ENCODE measurements at places on chromosomes 7 and 10.

GRCh38 chr7:126222782-126223181 is 1030.0 kb downstream of the GRM8 start:
- no peak for DNase-seq

DNA sequence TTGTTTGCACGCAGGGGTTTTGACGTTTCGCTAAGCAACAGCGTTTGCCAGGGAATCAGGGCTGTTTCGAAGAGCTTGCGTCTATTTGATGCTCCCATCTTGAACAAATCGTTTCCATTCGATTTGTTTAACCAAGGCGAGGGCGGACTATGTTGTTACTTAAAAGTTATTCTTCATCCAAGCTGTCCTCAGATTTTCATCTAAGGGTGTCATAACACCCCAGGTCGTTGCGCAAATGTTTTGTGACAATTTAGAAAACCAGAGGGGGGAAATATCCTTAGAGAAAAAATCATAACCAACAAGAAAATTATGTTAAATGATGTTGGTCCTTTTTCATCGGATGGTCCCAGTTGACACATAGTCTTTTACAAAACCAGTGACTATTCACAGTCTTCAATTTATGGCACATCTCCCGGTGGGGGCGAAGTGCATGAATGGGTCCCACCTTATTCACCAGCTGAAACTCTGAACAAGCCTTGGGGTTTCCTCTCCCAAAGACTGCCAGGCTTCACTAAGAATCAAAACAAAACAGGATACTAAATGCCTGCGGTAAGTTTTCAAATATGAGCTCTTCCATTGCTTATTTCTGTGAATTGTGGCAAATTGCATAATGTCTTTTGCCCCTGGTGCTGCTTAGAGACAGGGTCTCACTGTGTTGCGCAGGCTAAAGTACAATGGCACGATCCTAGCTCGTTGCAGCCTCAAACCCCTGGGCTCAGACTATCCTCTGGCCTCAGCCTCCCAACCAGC is 109.9 kb downstream of the REEP3 start:
- DNase-seq = peak; percentile 35

GRCh38 chr10:10589540-10590303 is 427.9 kb upstream of the CELF2 start:
- DNase-seq = peak; percentile 37

DNA sequence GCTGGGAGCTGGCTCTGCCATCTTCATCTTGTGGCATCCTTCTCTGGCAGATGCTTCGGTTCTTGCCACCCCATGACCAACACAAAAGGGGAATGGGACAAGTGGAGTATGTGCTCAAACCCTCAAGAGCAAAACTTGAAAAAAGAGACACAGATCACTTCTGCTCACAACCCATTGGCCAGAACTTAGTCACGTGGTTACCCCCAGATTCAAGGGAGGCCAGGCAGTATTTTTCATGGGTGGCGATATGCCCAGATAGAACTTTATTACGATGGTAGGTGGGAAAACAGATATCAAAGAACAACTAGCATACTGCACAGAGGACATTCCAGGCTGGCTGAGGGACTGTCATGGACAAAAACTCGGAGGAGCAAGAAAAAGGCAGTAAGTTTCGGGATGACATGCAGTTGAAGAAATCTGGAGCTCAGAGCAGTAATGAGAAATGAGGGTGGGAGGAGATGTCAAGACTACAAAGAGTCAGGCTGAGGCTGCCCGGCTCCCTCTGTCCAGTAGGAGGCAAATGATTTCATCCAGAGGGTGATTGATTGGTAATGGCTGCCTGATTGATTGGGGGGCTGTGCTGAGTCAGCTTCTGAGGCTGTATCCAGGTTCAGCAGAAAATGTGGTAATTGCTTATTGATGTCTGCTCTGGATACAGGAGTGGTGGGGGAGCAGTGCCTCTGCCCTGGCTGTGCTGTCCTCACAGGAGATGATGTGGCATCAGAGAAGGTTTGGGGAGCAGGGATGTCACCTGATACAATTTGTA is 25.3 kb downstream of the COL13A1 start:
- DNase-seq = no peak

DNA sequence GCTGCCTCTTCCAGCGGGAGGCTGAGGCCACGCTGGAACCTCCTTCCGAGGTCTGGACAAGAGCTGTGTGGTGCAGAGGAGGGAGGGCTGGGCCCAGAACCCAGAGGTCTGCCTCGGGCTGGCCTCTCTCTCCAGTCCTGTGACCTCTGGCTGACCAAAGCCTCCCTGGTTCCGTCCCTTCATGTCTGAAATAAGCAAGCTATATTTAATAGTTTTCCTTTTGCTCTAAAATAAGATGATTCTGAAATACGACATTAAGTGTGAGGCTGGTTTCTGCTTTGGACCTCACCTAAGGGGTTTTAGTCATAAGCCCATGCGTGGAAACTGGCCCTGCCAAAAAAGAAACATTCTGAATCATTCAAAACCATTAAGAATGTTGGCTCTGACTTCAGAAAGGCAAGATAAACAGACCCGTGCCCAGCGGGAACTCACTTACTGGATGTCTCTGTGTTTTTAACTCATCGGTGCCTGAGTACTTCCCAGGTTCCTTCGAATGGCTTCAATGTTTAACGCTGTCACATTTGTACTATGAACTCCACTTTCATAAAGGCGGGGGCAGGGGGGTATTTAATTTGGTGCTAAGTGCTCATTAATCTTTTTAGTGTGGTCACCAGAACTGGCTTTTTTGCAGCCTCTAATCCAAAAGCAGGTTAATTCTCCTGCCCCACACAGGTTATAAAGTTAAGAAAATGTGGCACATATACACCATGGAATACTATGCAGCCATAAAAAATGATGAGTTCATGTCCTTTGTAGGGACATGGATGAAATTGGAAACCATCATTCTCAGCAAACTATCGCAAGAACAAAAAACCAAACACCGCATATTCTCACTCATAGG is 157.5 kb upstream of the KLF14 start:
- peak; percentile 99 for DNase-seq

DNA sequence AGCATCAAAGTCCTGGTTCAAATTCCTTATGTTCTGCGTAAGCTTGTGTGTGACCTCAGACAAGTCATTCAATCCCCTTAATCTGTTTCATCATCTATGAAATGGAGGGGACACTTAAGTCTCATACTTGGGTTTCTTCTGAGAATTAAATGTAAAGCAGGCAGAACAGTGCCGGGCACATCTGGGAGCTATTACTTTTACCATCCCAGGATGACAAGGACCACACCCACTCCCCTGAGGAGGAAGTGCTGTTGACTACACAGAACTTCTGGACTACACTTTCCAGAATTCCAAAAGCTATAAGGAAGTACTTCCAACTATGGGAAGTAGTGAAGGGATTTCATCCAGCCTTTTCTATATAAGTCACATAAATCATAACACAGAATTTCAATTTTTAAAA is 294.9 kb downstream of the IPMK start:
- no peak for DNase-seq

- DNase-seq = no peak
Observed at GRCh38 chr7:84513061-84513460, 318.5 kb upstream of the SEMA3A start.

GRCh38 chr7:79529881-79530235 is 76.4 kb upstream of the MAGI2 start:
- peak; percentile 57 for DNase-seq

DNA sequence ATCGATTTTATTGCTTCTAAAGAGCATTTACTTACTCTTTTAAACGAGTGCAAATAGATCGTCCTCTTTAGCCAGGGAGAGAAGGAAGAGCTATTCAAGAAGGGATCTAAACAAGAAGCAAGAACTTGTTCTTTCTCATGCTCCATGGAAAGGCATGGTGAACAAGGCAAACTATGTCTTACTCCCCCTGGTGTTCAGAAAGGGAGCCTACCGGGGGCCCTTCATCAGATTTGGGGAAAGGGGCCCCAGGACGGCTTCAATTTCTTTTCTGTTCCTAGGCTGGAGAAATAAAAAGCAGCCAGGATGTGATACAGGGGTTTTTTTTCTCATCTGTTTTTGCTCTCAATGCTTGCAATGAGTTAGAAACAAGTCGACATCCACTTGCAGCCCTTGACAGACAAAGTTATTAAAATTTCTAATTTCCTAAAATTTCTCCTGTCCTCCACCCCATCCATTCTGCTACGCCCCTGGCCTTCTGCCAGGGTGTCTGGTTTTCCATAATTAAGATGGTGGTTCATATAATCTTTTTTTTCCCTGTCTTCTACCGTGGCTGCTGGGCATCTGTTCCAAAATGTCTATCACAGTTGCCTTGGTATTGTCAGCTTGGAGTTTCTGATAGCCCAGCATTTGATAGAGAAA is 214.4 kb downstream of the CREB5 start:
- DNase-seq = peak; percentile 34

DNA sequence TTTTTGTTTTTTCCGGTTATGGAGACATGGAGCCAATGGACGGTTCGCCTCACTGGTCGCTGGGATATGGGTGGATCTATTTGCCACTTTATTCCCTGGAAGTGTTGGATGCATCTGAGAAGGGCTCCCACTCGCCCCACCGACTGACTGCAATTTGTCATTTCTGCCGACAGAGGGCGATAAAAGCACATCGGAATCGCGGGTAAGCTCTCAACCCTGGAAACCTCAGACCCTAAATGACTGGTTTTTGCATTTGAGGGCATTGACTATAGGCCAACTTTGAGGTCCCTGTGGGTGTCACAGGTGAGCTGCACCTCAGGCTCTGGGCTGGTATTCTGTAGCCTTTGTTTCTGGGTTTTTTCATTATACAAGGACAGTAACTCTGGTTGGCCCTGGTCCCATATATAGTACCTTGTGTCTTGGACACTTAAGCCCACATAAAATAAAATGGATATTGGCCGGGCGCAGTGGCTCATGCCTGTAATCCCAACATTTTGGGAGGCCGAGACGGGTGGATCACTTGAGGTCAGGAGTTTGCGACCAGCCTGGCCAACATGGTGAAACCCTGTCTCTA is 11.9 kb upstream of the OPALIN start:
- DNase-seq = peak; percentile 39

DNA sequence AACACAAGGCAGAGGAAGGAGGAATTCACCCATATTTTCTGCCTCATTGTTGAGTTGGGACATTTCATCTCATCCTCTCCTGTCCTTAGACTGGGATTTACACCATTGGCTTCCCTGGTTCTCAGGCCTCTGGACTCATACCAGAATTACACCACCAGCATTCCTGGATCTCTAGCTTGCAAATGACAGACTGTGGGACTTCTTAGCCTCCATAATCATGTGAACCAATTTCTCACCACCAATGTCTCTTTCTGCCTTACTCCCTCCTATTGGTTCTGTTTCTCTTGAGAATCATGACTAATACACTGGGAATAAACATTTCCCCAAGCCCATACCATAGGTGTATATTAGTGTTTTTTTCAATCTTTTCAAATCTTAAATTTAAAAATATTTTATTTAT is 2.9 kb upstream of the ZNF33A start:
- DNase-seq = no peak

DNA sequence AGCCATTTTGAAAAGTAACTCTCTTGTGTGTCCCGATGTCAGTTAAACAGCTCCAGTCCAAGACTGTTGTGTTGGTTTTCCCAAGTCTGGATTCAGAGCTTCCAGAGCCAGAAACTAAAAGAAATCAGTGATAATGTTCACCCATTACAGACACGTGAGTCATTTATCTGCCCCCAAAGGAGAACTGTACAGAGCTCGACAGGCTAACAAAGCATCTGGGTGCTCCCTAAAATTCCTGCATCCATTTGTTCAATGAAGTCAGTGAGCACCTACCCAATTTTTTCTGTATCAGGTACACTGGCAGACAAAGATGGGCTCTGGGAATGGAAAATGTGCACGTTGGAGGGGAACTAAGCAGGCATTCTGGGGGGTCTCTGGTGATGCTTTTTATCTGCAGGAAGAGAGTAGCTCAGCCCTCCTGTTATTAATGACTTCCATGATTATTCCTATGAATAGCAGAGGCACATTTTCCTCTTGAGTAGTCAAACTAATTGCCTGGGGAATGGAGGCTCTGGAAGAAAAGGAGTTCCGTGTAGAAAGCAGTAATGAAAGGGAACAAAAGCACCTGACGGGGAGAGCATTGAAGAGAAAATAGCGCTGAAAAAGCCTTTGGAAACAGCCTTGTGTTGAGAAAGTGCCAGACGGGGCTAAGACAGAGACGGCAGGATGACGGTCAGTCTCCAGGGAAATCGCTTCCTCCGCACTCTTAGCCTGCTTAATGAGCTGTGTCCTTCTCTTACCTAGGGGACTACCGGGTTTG is 75.3 kb downstream of the GAD2 start:
- no peak for DNase-seq
